ENCODE measurements at places on chromosomes 16 and 17.
A peak's percentile ranks its signal among the peaks of the same experiment; 100 is the strongest.

DNA sequence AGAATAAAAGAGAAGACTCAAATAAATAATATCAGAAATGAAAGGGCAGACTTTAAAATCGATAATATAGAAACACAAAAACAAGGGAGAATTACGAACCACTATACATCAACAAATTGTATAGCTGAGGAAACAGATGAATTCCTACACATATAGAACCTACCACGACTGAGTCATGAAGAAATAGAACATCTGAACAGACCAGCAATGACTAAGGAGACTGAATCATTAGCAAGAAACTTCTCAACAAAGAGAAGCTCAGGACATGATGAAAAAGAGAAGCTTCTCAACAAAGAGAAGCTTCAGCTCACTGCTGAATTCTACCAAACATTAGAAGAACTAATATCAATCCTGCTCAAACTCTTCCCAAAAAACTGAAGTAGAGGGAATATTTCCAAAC is 255.9 kb downstream of the CEP112 start:
- DNase-seq = no peak

- DNase-seq = no peak
Measured at GRCh38 chr17:1904273-1905182, 74.7 kb downstream of the RPA1 start.

GRCh38 chr16:68070806-68071517 is 14.2 kb upstream of the NFATC3 start:
- DNase-seq = no peak

- no peak for DNase-seq
Measured at GRCh38 chr17:70332356-70333210, 163.3 kb downstream of the KCNJ2 start.

DNA sequence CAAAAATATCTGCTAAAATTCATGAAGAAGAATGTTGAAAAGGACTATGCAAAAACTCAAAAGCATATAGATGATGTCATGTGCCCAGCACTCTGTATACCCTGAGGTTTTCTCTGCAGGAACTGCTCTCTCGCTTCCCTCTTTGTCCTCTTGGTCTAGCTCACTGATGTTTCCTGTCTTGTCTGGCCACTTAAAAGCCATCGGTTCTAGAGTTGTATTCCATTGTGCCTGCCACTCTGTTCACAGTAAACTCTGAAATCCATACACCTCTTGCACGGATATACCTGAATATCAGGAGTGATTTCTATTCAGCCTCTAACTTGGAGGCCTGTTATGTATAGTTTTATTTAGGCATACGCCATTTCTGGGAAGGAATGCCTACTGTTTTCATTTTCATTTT is 101.0 kb upstream of the CNTNAP4 start:
- no peak for DNase-seq

GRCh38 chr17:33520426-33521330 is 227.6 kb upstream of the ASIC2 start:
- peak; percentile 3 for DNase-seq

DNA sequence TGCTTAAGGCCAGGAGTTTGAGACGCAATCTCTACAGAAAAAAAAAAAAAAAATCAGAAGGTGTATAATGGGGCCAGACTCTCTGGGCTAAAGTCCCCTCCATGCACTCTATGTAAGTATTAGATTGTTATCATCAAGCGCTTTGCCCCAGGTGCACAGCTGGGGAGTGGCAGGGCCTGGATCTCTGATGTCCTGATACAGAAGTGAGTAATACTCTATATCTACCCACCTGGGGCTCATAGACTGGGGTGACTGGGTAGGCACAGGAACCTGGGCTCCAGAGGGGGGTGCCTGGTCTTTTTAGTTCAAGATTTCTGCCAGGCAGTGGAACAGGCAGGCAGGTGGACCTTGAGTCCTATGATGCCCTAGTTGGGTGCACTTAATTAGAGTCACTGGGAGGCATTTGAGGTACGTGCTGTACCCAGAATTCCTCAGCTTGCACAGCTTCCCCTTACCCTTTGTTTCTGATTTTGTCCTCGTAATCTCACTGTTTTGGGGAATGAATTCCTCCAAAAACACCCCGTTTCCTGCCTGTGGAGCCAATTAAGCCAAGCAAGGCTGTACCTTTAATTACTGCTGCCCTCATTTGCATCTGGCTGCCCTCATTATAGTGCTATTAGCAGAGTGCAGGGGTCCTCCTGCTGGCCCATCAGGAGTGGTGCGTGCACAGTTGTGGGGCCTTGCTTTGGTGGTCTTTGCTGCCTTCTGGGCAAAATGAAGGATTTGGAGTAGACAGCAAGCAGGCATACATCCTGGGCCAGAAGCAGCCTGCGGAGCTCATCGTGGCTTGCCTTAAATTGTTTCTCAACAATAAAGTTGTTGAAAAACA is 239.0 kb downstream of the SNX29 start:
- DNase-seq = peak; percentile 27
